Left renal pelvis (tissue), 4 donors: ENCODE measurements at places on chromosomes 3 and 15. TPM values are rescaled to one million over a fixed set of nuclear protein-coding genes. Genes with fewer than 3 reads are reported as not detected.

DNA sequence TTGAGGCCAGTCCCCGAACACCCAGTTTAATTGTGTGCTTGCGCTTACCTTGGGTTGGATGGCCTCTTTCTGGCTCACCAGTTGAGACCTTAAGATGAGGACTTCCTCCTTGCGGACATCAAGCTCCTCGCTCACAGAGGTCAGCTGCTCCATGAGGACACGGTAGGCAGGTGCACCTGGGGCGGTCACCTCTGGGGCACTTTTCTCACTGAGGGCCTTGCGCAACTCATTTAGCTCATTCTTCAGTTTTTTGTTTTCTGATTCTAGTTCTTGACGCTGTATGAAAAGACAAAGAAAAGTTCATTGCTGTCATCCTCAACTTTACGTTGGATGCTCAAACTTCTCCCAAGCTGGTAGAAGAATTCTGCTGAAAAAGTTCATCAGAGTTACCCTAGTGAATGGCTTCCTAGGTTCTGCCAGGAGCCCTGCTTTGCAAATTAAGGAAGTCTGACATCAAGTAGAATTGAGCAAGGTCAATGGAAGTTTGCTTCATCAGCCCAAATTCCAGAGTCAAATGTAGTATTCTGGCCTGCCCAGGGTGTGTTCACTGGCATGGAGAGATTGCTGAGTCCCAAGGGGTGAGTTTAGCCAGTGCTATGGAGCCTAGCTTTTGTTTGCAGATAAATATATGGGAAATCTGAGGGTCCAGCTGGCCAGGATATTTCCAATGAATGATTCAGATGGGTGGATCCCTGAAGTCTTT lies 55.8 kb upstream of the MYO5C start:
- no peak for DNase-seq

DNA sequence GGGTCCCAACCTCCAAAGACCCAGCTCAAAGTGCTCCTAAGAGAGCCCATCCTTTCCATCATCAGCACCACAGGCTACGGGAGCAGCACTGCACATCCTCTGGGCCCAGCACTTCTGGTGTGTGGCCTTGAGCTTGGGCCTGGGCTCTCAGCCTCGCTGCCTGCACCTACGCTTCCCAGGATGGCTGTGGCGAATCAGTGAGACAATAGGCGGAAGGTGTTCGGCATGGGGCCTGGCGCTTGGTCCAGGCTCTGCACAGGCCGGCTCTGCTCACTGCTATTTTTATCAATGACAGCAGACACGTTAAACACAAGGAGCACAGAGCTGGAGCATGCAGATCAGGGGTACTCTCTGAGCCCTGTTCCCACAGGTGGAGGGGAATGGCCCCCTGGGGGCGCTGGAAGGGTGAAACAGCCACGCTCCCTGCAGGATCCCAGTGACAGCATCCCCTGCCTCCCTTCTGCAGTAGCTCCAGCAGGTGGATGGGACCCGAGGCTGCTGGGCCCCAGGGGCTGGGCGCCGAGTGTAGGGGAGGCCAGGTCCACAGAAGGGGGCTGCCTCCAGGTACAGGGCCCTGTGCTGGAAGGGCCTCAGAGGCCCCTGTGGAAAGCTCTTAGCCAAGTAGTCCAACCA lies 90.0 kb upstream of the RPL32 start:
- DNase-seq, result no peak

- DNase-seq, result no peak
These were observed 58.0 kb upstream of the ZNF148 start for GRCh38 chr3:125433091-125433534.

GRCh38 chr3:150059241-150059640 lies 88.5 kb upstream of the PFN2 start:
- DNase-seq, result no peak

Gene CFAP91
- 30.3 TPM for polyA plus RNA-seq

GRCh38 chr3:126274735-126275619 lies 82.2 kb downstream of the KLF15 start:
- DNase-seq, result no peak

- no peak for DNase-seq
These were observed 271.3 kb upstream of the TOPAZ1 start for GRCh38 chr3:43970351-43970750.

DNA sequence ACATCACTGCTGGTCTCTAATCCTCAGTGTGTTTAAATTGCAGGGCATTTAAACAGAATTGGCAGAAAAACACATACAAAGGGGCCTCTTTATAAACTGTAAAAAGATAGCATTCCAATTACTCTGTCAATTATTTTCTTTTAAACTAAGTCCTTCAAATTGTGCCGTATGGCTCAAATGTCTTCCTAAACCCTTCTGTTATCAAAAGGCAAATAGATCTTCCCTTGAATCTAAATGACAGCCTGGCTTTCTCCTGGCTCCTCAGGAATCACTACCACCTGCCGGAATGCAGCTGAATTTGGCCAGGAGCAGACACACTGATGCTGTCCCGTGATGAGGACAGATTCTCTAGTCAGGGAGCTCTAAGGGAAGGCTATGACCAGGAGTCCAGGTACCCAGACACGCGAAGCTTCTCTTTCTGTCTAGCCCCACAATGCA lies 85.6 kb downstream of the IGF2BP2 start:
- DNase-seq, result no peak

GRCh38 chr3:142929109-142929508 lies 34.4 kb downstream of the PAQR9 start:
- no peak for DNase-seq
